ENCODE measurements at places on chromosomes 12 and 14.

DNA sequence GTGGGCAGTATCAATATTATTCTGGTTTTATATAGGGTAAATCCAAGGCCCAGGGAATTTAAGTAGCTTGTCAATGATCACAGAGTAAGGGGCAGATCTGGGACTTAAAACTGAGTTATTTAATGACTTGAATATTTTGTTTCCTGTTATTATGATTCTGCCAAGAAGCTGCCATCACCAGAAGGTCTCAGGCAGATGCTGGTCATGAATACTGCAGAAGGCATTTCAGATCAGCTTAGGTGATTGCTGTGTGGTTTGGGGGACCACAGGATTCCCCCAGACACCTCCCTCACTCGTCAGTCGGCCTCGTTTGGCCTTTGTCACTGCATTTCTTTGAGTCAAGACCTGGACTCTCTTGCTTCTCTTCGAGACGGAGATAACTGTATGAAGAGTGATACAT, 47.7 kb upstream of the EVL start:
- DNase-seq = no peak

- DNase-seq = no peak
These were observed 222.1 kb downstream of the C12orf42 start for GRCh38 chr12:103273645-103274044.

DNA sequence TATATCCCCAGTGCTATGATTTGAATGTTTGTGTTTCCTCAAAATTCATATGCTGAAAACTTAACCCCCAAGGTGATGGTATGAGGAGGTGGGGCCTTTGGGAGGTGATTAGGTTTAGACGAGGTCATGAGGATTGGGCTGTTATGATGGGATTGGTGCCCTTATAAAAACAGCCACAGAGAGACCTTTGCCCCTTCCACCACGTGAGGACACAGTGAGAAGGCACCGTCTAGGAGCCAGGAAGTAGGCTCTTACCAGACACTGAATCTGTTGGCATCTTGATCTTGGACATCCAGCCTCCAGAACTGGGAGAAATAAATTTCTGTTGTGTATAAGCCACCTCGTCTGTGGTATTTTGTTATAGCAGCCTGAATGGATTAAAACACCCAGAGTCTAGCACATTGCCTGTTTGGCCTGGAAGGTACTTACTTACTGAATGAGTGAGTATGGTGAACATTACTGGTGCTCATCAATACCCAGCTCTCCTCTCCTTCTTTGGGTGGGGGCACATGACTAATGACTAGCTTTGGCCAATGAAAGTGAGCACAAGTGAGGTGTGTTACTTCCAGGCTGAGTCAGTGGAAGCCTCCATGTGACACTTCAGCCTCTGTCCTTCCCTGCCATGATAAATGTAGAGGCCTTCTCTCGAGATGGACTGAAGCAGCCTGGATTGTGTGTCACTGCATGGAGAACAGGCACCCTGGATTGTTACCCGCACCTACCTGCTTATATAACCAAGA, 72.4 kb upstream of the CHST11 start:
- no peak for DNase-seq

DNA sequence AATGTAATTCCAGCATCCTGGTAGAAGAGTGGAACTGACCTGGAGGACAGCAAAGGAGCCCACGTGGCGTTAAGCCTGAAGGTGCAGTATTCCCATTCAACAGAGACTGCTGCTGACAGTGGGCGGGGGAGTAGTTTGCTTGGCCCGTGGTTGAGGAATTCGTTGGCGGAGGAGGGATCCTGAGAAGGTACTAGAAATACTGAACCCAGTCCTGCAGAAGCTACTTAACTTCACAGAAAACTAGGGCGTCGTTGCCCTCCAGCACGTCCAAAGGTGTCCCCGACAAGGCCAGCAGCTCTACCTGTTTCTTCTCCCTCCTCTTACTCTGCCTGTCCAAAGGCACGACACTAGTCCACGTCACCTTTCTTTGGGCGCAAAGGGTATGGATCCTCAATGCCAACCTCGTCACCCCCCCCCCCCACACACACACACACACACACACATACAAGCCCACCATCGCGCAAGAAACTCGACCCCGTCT, 303 bp downstream of the PUS7L start:
- DNase-seq = no peak

- DNase-seq = no peak
These were observed 34.3 kb upstream of the TC2N start for GRCh38 chr14:91901449-91902226.

DNA sequence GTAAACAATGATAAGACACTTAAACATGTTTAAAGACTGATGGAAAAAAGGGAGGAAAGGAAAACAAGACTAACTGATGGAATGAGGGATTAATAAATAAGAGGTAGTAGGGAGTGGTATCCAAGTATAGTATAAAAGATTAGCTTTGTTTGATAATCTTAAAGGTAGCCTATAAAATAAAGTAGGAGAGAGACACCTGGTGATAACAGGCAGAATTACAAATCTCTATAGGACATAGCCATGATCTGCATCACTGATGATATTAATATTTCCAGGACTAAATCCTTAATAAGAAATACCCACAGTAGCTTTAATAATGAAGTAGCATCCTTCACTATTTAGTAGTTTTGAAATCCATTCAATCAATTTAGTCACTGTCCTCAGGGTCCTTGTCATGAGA, 30.4 kb downstream of the DLGAP5 start:
- no peak for DNase-seq

DNA sequence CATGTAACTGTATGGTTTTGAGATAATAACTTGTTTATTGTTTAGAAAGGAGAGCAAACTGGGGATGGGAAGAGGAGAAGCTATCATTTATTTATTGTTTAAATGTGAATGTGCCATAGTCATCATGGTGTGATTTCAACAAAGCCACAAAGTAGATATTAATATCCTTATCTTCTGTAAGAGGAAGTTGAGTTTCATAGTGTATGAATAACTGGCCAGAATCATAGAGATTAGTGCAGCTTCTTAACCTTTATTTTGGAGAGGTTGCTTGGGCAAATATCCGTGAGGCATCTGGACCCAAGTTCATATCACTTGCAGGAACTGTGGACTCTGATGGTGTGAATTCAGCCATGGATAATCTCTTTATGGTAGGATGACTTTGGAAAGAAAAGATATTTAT, 26.8 kb upstream of the LYZ start:
- DNase-seq = no peak

DNA sequence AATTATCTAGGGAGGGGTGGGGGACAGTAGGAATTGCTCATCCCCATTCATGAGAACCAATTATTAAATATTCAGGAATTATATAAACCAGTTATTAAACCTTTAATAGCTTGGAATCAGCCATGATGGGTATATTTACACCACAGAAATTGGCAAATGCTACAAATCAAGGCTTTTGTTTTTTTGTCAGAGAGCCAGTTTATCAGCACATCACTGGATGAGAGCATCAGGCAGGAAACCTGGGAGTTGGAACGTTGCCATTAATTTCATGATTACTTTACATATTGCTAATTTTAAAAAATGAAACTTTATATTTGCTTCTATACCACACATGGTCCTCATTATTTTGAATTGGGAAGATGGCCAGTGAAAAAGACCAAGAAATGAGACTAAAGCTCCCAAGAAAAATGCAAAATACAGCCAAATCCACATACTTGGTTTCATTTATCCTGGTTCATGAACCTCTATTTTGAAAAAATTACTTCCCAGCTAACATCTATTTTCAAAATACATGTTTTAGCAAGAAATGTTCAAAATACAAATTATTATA, 48.4 kb downstream of the ATL1 start:
- no peak for DNase-seq

- no peak for DNase-seq
These were observed 73.1 kb upstream of the AMN1 start for GRCh38 chr12:31801872-31802271.

DNA sequence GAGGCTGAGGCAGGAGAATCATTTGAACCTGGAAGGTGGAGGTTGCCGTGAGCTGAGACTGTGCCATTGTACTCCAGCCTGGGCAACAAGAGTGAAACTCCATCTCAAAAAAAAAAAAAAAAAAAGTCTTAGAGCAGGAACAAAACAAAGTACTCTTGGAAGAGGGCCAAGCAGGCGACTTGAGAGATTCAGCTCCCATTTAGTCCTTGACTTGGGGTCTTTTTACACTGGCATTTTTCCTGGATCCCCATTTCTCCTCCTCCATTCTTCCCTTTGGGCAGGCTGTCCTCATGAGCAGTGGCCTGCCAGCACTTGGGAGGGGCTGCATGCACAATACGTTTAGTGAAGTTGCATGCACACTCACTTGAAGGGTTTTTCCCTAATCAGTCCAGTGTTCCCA, 72.9 kb downstream of the C14orf132 start:
- no peak for DNase-seq

GRCh38 chr12:79444089-79444488, 246.7 kb downstream of the PAWR start:
- DNase-seq = no peak

GRCh38 chr12:109521831-109522230, 44.4 kb downstream of the UBE3B start:
- no peak for DNase-seq

- DNase-seq = no peak
These were observed 22.0 kb upstream of the TSPAN9 start for GRCh38 chr12:3055026-3055703.

DNA sequence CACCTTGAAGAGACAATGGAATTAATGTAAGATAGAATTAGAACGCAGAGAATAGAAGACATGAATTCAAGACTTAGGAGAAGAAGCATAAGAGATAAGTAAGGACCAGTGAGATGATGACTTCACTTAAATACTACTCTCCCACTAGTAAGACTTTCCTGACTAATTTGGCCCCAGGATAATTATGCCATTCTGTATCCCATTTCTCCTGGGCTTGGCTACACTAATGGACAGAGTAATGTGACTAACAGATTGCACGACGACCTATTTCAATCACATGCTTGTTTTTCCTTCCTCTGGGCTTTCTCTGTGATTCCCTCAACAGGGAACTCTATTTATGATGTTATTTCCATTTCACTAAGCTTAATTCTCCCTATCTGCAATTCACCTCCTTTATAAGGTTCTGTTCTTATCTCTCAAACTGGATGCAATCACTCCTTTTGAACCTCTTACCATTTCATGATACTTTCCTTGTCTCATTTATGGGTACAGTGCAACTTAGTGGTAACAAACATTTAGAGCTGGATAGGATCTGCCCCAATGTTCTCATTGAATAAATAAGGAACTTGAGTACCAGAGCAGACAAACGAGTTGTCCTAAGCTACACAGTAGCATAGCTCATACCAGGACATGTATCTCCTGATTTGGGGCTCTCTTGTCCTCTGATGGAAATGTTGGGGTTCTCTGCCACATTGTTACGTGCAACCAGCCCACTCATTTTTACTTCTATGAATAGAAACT, 102.7 kb downstream of the BTG1 start:
- DNase-seq = no peak

- DNase-seq = no peak
These were observed 255.2 kb downstream of the SYT1 start for GRCh38 chr12:79119796-79120195.

DNA sequence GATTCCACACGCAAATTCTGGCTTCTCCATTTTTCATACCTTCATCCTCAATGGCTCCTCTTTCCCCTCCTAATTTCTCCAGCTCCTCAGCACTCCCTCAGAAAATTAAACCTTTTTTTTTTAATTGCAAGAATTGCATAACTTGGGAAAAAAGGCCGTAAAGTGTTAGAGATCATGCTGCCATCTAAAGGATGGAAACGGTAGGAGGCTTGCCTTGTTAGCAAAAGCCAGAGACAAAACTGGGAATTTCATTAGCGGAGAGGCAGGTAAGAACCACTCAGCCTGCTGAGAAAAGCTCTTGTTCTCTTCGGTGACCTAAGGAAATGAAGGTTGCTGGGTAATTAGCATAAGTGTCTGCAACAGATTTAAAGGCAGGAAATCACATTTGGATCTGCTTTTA, 204.3 kb downstream of the AEBP2 start:
- DNase-seq = no peak

DNA sequence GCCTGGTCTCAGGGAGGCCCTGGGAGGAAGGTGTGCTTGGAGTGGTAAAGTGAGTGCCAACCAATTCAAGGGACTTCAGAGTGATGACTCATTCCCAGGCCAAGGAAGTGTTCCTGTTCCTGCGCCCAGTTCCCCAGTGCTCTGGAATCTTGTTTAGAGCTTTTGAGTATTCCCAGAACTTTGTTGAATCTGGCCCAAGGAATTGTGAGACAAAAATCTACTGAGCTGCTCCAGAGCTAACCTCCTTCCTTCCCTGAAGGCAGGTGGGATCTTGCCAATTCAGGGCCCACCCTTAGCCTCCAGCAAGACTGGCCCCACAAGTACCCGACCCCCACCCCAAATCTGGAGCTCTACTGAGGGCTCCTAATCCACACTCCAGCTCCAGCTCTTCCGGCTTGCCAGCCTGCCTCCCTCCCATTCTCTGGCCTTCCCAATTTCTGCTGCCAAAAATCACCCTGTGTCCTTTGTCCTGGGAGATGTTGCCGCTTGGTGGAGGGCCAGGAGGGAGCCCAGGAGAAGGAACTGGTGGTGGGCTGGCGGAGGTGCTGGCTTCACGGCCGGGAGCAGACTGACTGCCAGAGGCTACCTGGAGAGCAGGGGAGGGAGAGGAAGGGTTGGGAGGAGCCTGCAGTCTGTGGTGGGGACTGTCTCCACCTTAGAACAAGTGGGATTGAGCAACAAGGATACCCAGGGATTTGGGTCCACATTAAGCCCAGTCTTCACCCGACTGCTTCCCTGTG, 2.0 kb upstream of the ATN1 start:
- no peak for DNase-seq

All from type B pancreatic cell (in vitro differentiated cells).